Fibroblast of skin of back (primary cell): ENCODE measurements at places on chromosomes 5 and 9.

DNA sequence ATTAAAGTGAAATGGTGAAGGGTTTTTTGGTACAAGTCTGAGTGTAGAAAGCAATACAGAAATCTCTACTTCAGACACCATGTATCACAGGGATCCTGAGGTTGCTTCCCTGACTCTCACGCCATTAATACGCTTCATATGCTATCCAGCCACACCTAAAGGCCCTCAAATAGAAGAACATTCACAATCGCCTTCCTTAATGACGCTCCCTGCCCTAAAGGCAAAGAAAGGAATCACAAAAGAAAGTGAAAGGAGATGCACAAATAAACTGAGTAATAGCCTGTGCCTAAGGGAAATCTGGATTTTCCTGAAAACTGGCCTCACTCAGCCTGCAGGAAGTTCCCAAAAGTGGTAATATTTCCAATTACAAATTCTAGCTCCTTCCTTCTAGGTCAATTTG, 1002.7 kb upstream of the DMAC1 start:
- no peak for DNase-seq

DNA sequence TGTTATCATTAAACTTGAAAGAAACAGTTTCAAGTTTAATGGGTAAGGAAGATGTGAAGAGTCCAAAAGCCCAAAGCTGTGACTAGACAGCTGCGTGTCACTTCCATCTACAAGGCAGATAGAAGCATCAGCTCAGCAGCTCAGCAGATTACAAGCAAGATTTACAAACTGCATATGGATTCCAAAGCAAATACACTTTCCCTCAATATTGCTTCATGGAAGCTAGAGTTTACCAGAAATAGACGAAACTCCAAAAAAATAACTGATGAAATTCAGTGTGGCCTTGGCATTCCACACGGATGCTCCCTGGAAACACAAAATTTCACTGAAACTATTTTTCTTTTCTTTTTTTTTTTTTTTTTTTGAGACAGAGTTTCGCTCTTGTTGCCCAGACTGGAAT, 17.9 kb downstream of the MYO10 start:
- no peak for DNase-seq

GRCh38 chr9:116549061-116549664, 137.9 kb upstream of the TRIM32 start:
- peak; percentile 93 for DNase-seq

DNA sequence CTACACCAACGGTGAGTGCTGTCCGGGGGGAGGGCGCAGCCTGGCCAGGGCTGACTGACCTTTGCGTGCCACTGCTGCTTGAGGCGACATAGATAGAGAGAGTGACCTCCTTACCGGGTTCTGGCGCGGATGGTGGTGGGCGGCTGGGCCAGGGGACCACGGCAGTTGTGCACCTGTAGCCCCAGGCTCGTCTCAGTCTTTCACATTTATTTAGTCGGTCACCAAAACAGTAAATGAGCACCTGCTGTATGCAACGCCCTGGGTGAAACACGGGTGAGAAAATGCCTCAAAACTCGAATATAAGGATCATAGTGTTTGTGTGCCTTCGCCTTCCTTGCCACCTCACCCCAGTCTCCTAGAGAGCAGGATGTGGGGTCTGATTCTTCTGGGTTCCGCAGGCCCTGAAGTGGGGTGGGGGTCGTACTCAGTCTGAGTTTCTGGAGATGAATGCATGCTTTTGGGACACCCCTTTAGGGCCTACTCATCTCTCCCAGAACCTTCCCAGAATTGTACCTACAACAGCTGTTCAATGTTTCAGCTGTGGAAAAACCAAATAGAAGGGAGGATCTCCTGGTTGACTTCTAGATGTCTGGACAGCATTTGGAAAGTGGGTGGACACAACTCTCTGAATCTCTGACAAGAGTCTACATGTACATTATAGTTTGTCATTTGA, 714 bp downstream of the SEC24A start:
- peak; percentile 11 for DNase-seq

GRCh38 chr5:143108498-143109128, 294.9 kb downstream of the NR3C1 start:
- DNase-seq, result no peak

DNA sequence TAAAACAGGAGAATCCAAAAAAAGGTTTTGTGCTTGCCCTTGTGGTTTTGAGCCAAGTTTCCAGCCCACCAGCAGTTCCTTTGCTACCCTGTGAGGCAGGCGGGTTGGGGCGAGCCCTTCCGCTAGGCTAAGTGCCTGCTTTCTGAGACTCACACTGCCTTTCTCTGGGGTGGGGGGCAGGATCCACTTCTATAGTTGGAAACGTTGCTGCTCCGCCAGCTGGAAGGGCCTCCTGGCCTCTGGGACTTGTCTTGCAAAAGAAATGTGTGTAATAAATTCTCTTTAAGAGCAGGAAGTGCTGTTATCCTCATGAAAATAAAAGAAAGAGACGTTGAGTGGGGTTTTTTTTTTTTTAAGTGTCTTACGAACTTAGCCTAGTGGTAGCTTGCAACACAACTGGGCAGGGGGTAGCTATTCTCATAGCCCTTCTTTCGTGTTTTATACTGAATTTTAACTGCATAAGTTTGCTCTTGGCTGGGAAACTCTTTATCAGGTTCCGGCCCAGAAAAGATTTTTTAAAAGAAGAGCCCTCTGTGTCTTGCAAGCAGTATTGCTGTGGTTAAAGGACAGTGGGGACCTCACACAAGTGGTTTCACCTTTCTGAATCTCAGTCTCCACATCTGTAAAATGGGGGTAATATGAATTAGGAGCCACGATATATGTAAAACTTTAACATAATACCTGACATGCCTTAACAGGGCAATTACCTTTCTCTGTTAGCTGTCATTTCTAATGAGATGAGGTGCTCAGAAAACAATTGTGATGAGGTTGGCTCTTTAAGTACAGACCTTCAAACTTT, 19.8 kb downstream of the JADE2 start:
- DNase-seq, result no peak

DNA sequence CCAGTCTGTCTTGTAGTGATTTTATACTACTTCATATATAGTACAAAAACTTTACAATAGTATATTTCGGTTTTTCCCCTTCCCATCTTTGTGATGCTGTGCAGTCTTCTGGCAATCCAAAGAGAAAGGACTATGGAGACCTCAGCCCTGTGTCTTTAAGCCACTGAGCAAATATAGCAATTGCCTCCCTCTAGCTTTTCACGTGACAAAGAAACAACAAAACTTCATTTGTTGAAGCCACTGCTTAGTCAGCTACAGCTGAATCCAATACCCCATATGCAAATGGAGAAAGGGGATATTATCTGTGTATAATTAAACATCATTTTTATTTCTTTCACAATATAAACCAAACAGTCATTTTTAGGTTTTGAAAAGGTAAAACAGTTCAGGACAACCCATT, 142.8 kb upstream of the STK32A start:
- DNase-seq, result no peak

DNA sequence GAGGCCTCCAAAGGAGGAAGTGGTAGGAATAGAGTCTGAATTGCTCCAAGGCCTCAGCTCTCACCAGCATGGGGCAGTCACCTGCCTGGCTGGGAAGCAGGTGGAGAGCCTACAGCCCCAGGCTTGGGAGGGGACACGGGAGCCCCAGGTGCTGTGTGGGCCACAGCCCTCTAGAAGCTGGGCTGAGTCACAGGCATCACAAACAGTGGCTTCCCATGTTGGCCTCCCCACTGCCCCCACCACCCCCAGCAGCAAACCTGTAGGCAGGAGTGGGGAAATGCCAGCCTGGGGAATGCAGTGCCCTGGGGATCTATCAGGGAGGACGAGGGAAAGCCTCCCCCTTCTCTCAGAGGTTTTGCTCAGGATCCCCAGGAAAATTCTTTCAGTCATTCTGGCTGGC, 309.6 kb downstream of the SLIT3 start:
- no peak for DNase-seq

GRCh38 chr9:126440940-126441339, 114.3 kb downstream of the MVB12B start:
- DNase-seq, result peak; percentile 76

GRCh38 chr5:99315413-99316183, 386.8 kb upstream of the CHD1 start:
- DNase-seq, result no peak

DNA sequence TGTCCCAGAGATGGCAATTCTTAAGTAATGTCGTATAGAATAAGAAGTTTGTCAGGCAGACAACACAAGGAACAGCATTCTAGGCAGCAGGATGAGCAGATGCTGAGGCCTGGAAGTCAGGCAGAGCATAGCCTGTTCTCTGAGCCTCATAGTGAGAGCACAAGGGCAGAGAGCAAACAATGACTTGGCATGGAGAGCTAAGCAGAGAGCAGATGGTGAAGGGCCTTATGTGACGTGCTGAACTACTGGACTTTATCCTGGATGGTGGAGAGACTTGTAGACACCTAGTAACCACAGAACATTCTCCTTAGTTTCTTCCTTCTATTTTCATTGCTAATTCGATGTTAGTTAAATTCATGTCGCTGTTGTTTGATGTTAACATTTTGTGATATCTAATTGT, 60.1 kb downstream of the KCTD16 start:
- DNase-seq, result no peak

- peak; percentile 55 for DNase-seq
Measured at GRCh38 chr5:142293486-142293885, 31.3 kb downstream of the SPRY4 start.

- DNase-seq, result no peak
Measured at GRCh38 chr5:14164164-14165163, 21.3 kb downstream of the TRIO start.

DNA sequence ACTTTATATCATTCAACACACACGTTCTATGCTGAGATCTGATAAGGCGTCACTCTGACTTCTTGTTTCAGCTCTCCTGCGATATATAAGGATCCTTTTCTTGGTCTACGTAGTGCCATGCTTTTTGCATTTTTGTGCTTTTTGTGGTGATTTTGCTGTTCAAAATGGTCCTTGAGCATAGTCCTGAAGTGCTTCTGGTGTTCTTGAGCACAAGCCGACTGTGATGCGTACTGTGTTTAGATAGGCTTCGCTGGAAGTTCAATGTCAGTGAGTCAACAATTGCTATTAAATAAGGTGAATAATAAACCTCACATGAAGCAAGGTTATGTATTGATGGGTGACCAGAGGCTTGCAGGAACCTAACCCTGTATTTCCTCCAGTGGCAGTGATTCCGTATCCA, 46.8 kb downstream of the ACO1 start:
- DNase-seq, result peak; percentile 30

- no peak for DNase-seq
Measured at GRCh38 chr5:157892974-157893373, 34.0 kb upstream of the CLINT1 start.

DNA sequence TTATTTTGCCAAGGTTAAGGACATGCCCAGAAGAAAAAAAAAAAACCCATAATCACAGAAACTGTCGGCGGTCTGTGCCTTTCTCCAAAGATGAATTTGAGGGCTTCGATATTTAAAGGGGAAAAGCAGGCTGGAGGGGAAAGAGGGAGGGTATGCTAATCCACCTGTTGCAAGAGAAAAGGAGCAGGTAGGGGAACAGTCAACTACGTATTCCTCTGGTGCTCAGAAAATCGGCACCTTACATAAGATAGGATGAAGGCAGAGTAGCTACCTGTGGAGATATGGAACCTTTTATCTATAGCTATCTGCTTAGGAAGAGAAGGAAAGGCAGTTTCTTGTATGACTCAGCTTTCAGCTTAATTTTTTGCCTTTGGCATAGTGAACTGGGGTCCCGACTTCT, 77.7 kb downstream of the PTCD2 start:
- no peak for DNase-seq

DNA sequence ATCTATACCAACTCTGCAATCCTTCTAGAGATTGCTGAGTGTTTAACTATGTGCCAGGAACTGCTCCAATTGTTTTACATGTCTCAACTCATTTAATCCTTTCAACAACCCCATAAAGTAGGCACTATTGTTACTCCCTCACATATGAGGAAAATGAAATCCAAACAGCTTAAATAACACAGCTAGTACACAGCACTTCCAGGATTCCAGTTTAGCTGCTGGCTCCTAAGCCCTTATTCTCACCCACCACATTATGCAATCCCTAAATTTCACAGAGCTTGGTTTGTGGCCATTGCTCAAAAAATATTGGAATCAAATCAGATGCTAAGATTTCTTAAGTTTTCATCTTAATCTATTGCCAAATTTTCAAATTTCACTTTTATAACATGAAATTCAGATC, 84.9 kb downstream of the PRELID2 start:
- DNase-seq, result no peak

DNA sequence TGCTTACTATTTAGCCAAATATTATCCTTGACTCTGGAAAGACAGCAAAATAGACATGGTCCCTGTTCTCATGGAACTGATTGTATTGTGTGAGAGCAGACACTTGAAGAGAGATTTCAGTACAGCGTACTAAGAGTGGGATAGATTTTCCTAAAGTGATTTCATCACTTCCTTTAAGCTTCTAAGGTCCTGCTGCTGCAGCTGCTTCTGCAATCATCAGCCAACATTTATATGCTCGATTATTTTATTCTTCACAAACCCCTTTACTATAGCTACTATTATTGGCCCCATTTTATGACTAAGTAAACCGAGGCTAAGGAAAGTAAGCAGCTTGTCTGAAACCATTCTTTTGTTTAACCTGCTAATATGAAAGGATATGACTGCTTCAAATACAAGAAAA, 137.7 kb downstream of the SPATA31D1 start:
- DNase-seq, result no peak

GRCh38 chr5:135375040-135375793, 23.8 kb downstream of the MACROH2A1 start:
- no peak for DNase-seq

GRCh38 chr9:710951-711745, 130.3 kb upstream of the DMRT1 start:
- no peak for DNase-seq

DNA sequence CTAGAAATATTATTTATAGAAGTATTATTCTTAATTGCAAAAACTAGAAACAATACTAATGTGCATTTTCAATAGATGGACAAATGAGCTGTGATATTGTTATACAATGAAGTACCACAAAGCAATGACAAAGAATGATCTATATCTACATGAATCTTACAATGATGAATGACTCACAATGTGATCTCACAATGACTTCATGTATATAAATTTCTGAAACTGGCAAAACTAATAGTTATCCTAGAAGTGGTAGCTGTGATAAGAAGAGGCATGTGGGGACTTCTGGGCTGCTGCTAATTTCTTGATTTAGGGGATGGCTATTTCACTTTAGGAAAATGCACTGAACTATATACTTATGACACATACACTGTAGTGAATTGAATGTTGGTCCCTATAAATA, 396.0 kb upstream of the ZNF608 start:
- DNase-seq, result peak; percentile 70

- DNase-seq, result no peak
Measured at GRCh38 chr9:70093944-70094343, 50.3 kb downstream of the MAMDC2 start.

- DNase-seq, result no peak
Measured at GRCh38 chr5:86645885-86646284, 28.1 kb downstream of the COX7C start.
